ENCODE measurements at places on chromosomes 2 and 18. TPM values are rescaled to one million over a fixed set of nuclear protein-coding genes. Genes with fewer than 3 reads are reported as not detected.

Gene CCL20
- total RNA-seq: not detected

Gene KLHL41
- total RNA-seq: 3.8 TPM

Gene SIX3
- not detected for total RNA-seq

Gene TUBA3E
- total RNA-seq: not detected

Gene ASB18
- total RNA-seq: not detected

Gene REL
- 2.3 TPM for total RNA-seq

Gene TMEFF2
- total RNA-seq: 0.33 TPM

Gene TTC31
- total RNA-seq: 10.7 TPM

Data from fibroblast of lung (primary cell).